Natural killer cell treated with Interleukin-12 subunit alpha and Interleukin-12 subunit beta and Interleukin-15 and Interleukin-18, amount 100 ng/mL, for 72 hours (primary cell): ENCODE measurements at places on chromosomes 4 and X. TPM values are rescaled to one million over a fixed set of nuclear protein-coding genes. Genes with fewer than 3 reads are reported as not detected.

GRCh38 chr4:127448986-127449385 lies 183.8 kb upstream of the INTU start:
- no peaks in the 10 kb centered on the region for H3K27me3 ChIP-seq
- DNase-seq = no peak
- H3K4me1 ChIP-seq = no peaks in the 10 kb centered on the region
- H3K36me3 ChIP-seq = no peaks in the 10 kb centered on the region
- H3K4me3 ChIP-seq = no peak overlapping the region

The TMSB15A gene
- total RNA-seq = not detected

The UGT2B17 gene
- not detected for total RNA-seq

DNA sequence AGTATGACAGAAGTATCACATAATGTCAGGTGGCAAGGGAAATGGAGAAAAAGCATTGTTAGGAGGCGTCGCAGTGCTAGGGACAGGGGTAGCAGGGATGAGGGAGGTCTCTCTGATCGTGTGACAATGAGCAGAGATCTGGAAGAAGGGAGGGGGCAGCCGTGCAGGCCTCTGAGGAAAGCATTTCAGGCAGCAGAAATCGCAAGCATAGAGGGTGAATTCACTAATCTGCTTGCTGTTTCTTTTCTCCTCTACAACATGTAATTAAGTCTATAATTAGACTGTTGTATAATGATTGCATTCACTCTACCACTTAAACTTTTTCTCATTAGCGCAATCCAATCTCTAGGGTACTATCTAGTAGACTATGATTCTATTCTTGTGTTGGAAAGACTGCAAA lies 9.1 kb downstream of the CYP4V2 start:
- no peak overlapping the region for H3K27ac ChIP-seq
- H3K4me3 ChIP-seq = no peak overlapping the region
- H3K27me3 ChIP-seq = no peaks in the 10 kb centered on the region
- DNase-seq = no peak
- H3K4me1 ChIP-seq = peaks cover 32% of the 10 kb centered on the region

- no peaks in the 10 kb centered on the region for H3K27me3 ChIP-seq
- H3K4me1 ChIP-seq = no peaks in the 10 kb centered on the region
- no peak overlapping the region for H3K27ac ChIP-seq
- no peak overlapping the region for H3K4me3 ChIP-seq
- DNase-seq = no peak
These were observed 43.4 kb downstream of the SHROOM2 start for GRCh38 chrX:9829308-9830267.

The NKRF gene
- 24.4 TPM for total RNA-seq

DNA sequence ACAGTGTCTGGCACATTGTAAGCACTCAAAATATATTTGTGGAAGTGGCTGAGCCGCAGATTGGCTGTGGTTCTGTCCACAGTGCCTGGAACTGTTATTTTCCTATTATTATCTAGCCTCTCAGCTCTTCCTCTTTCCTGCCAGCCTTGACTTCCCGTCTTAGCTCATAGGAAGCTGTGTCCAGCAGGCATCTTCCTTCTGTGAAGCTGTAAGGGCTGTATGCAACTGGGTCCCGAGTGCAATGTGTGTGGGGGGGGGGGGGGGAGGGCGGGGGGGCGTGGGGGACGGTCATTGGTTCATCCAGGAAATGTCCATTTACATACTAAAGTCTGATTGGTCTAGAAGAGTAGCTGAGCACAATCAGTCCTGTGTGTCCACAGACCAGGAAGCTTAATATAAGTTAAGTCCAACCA lies 210.7 kb downstream of the PDGFRA start:
- no peak for DNase-seq
- H3K4me3 ChIP-seq = peak overlapping the region; percentile 51
- H3K27me3 ChIP-seq = peaks cover 5% of the 10 kb centered on the region

- no peak for DNase-seq
- peaks cover 17% of the 10 kb centered on the region for H3K36me3 ChIP-seq
- no peak overlapping the region for H3K27ac ChIP-seq
- H3K27me3 ChIP-seq = peaks cover 20% of the 10 kb centered on the region
- H3K4me3 ChIP-seq = no peak overlapping the region
These were observed 92.4 kb downstream of the FHDC1 start for GRCh38 chr4:153028535-153028934.

DNA sequence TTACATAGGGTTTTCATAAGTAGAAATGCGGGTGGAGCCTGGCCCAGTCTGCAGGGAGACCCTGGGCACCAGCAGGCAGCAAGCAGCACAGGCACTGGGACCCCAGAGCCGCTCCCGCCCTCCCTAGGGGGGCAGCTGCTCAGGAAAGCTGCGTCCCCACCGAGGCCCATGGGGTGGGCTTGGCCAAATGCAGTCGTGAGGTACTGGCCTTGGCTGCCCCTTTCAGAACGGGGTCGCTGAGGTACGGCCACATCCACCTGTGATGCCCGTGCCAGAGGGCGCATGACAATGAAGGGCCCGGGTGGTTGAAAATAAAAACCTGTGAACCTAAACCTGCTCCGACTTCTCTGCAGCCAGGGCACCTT lies 16.7 kb downstream of the TMEM175 start:
- H3K4me3 ChIP-seq = no peak overlapping the region
- peaks cover 10% of the 10 kb centered on the region for H3K4me1 ChIP-seq
- H3K27ac ChIP-seq = no peak overlapping the region
- H3K36me3 ChIP-seq = no peaks in the 10 kb centered on the region
- H3K27me3 ChIP-seq = no peaks in the 10 kb centered on the region

GRCh38 chr4:8336412-8337075 lies 67.0 kb downstream of the HTRA3 start:
- DNase-seq = no peak
- H3K27ac ChIP-seq = no peak overlapping the region
- peaks cover 5% of the 10 kb centered on the region for H3K36me3 ChIP-seq
- peaks cover 8% of the 10 kb centered on the region for H3K27me3 ChIP-seq
- no peaks in the 10 kb centered on the region for H3K4me1 ChIP-seq

- peak; percentile 72 for DNase-seq
- peaks cover 72% of the 10 kb centered on the region for H3K4me1 ChIP-seq
- H3K27ac ChIP-seq = peak overlapping the region; percentile 90
These were observed 213.1 kb upstream of the PSAPL1 start for GRCh38 chr4:7647600-7648543.

DNA sequence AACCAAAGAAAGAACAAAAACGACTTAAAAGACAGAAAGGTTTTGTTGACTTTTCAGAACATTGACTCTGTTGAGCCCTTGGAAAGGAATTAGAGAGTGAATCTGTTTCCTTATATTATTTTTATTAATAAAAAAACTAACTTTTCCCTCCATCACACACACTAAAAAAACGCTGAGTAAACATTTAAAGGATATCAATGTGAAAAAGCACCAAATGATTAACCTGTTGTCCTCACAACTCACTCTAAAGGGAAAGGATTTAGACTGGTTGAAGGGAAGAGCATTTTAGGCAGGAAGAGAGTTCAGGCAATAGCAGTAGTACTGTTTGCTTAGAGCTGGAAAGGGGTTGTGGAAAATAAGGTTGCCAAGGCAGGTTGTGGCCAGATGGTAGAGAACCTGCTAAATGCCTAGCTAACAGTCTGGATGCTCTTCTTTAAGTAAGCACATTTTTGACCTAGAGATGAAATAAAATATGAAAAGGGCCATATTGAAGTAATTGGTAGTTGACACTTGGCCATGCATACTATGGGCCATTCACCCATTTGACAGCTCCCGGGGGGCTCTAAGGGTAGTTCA lies 98.0 kb upstream of the NDP start:
- no peaks in the 10 kb centered on the region for H3K4me1 ChIP-seq
- DNase-seq = no peak
- H3K27ac ChIP-seq = no peak overlapping the region

The ZGRF1 gene
- 22.1 TPM for total RNA-seq

The CENPVL2 gene
- not detected for total RNA-seq

The USP11 gene
- total RNA-seq = 45.7 TPM

GRCh38 chr4:165873298-165874071 lies 448 bp downstream of the TLL1 start:
- no peak overlapping the region for H3K27ac ChIP-seq
- no peak overlapping the region for H3K4me3 ChIP-seq
- DNase-seq = no peak
- no peaks in the 10 kb centered on the region for H3K4me1 ChIP-seq

- H3K4me1 ChIP-seq = peaks cover 30% of the 10 kb centered on the region
- H3K27me3 ChIP-seq = peaks cover 25% of the 10 kb centered on the region
- H3K4me3 ChIP-seq = peak overlapping the region; percentile 47
These were observed 2.8 kb upstream of the PCDH7 start for GRCh38 chr4:30717208-30718020.

The CXorf65 gene
- total RNA-seq = 28.1 TPM

- no peak for DNase-seq
- no peaks in the 10 kb centered on the region for H3K27me3 ChIP-seq
- no peak overlapping the region for H3K4me3 ChIP-seq
- no peak overlapping the region for H3K27ac ChIP-seq
- no peaks in the 10 kb centered on the region for H3K4me1 ChIP-seq
- H3K36me3 ChIP-seq = no peaks in the 10 kb centered on the region
These were observed 1153.6 kb downstream of the FSTL5 start for GRCh38 chr4:161010227-161010626.

The BRS3 gene
- not detected for total RNA-seq

GRCh38 chr4:156154978-156155377 lies 201.3 kb upstream of the CTSO start:
- no peak overlapping the region for H3K4me3 ChIP-seq
- no peaks in the 10 kb centered on the region for H3K27me3 ChIP-seq
- no peaks in the 10 kb centered on the region for H3K36me3 ChIP-seq
